ENCODE measurements at places on chromosomes 5 and 9.

GRCh38 chr5:125100951-125101350, 354.5 kb upstream of the ZNF608 start:
- no peak for DNase-seq

- DNase-seq = peak; percentile 20
These were observed 2.9 kb downstream of the UNC13B start for GRCh38 chr9:35164711-35165110.

DNA sequence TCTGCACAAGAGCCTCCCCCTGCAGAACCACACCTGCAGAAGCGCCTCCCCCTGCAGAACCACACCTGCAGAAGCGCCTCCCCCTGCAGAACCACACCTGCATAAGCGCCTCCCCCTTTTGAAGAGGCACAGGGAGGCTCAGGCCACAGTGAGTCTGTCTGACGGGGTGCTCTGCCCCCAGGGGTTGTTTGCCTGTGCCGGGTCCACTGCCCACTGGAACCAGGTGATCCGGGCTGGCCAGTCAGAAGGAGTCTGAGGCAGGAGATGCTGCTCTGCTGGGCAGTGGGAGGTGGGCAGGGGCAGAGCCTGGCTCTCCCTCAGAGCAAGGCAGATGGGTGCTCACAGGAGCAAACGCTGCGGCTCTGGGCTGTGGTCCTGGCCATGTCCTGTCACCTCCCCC, 60.8 kb upstream of the RNU6ATAC start:
- no peak for DNase-seq

- no peak for DNase-seq
These were observed 186.2 kb upstream of the OTULINL start for GRCh38 chr5:14395411-14395810.

GRCh38 chr5:1874771-1875220, 7.9 kb downstream of the IRX4 start:
- no peak for DNase-seq

GRCh38 chr5:13735691-13736090, 208.8 kb downstream of the DNAH5 start:
- DNase-seq = no peak

DNA sequence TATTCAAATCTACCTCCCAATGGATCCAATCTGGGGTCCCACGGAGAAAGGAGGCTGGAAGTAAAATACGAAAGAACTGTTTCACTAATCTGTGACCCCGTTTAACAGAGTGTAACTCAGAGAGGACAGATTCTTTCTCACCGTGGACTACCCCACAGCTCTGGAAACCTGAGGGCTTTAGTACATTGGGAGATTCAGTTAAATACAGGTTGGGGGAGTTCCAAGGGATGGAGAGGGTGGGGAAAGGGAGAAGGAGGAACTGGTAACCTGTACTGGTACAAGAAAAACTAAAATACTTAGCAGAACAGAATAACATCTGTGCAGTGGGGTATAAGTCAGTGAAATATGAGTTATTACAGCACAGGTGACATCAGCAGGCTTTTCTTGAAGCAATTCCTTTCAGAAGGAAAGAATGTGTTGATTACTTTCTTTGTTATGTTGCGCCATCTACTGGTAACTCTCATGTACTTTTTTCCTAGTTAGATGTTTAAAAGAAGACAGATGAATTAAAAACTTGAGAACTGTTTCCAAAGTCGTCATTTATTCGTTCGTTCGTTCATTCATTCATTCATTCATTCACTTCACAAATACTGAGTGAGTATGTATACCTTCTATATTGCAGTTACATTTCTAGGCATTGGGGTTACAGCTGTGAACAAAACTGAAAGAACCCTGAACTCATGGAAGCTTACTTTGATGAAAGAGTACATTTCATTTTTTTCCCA, 30.0 kb upstream of the STOM start:
- DNase-seq = peak; percentile 77

- DNase-seq = no peak
These were observed 19.1 kb downstream of the TLN1 start for GRCh38 chr9:35712762-35713400.

DNA sequence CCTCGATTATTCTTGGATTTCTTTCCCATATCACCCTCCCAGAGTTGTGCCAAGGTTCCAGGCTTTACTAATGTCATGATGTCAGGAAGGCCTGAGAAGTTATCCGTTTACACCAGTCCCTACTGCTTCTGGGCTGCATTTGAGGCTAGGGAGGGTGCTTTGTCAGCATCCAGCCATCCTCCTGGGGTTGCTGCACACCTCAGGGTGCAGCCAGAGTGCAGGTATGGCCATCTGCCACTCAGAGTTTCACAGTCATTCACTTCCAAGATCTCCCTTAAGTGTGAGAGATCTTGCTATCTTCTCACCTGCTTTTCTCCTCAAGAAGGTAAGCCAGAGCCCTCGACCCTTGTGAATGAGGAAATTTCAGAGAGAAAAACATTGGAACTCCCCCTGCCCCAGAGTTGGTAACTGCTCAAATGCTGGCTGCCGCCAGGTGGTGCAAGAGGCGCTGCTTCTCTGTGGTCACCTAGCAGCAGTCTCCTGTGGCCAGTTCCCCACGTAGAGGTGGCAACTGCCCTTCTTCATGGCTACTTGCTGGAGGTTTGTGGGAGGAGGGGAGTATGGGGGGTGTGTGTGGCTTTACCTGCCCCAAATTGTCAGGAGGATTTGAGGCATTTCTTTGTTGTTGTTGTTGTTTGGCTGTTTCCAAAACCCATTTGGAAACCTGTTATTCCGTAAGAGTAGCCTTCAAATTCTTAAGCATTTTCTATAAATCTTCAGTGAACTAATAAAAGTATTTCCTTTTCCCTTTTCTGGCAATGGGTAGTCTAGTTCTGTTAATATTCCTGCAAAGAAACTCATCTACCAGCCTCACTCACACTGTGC, 259.6 kb upstream of the DMRT1 start:
- no peak for DNase-seq

DNA sequence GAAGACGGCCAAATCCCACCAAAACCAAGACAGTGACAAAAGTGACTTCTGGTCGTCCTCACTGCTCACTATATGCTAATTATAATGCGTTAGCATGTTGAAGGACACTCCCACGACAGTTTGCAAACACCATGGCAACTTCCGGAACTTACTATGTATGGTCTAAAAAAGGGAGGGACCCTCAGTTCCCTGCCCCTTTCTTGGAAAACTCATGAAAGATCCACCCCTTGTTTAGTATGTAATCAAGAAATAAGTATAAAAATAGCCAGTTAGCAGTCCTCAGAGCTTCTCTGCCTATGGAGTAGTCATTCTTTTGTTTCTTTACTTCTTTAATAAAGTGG, 9.5 kb downstream of the FCN2 start:
- DNase-seq = no peak

DNA sequence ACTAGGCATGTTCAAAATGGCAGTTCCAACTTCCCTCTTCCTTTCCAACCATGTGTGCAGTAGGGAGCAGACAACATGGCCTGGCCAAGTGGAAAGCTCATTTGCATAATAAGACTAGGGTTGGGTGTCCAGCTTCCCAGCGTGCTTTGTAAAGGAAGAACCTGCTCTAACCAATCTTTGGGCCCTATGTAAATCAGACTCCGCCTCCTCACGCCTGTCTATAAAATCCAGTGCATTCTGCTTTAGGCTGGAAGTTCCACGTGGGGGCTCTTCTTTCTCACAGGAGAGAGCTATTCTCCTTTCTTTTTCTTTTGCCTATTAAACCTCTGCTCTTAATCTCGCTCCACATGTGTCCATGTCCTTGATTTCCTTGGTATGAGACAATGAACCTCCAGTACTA, 83.4 kb downstream of the GCNT1 start:
- peak; percentile 26 for DNase-seq

- no peak for DNase-seq
These were observed 38.4 kb downstream of the TMEM252 start for GRCh38 chr9:68502279-68502678.

DNA sequence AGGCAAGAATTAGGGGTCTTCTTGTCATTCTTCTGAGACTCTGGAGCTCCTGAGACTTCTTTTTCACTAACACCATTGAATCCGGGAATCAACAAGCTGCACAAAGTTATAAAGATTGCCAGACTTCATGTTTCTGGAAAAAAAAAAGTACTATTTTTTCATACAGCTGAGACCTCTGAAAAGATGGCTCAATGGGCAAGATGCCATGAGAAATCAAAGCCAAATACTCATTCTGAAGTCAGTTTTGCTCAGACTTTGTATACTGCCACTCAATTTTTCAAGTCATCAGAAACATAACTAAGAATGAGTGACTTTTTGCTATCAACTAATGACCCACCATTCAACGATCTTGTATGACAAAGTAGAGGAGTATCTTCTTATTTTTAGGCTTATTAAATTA, 512.0 kb downstream of the RAB3C start:
- no peak for DNase-seq

DNA sequence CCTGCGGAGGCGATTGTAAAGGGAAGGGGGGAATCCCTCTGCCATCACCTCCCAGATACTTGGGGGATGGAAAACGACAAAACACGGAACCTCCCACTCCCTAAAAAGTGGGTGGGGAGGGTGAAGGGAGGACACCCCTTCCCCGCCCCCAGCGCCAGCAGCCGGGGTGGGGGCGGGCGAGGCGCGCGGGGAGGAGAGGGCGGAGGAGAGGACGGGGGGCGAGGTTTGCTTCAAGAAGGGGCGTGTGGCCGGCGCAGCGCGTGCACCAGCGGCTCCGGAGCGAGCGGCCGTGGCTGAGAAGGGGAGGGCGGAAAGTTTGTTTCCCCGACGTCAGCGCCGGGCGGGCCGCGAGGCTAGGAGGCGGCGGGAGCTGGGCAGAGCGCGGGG, at the start of gene PRRX2:
Gene PRRX2, plus strand, starts transcription at position 259 of the 387 bp plus-strand sequence. CDS start 221 bp downstream, outside the sequence.
- DNase-seq = peak; percentile 78

DNA sequence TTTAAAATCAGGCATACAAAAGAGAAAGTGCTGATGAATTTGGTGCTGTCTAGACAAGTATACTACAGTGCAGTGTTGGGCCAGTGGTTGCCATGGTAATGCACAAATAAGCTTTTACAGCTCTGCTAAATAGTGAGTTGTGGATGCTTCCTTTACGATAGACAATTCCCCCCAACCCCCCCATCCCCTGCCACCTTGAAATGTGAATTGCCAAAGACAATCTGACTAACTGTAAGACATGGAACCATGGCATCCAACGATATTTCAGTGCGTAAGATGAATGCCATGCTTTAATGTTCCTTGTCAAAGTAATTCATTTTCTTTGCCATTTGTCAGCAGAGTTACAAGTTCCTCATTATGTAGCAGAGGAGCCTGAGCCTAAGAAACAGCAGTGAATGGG, 91.5 kb upstream of the NREP start:
- no peak for DNase-seq

DNA sequence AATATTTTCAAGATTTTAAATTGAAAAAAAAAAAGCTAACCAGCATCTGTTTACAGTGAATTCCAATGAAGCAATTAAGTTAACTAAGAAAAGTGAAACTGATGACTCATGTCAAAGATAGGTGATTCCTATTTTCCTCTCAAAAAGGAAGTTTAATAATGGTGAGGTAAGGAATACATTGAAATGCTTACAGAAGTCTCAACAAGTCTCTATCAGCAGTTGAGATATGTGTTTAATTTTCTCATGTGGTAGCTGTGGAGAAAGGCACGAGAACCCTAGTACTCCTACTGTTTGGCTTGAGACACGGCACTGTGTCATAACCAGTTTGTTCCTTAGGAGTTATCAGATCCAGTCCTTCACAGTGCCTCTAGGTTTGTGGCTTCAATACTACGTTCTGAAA, 114.5 kb downstream of the SLC25A46 start:
- DNase-seq = peak; percentile 3

DNA sequence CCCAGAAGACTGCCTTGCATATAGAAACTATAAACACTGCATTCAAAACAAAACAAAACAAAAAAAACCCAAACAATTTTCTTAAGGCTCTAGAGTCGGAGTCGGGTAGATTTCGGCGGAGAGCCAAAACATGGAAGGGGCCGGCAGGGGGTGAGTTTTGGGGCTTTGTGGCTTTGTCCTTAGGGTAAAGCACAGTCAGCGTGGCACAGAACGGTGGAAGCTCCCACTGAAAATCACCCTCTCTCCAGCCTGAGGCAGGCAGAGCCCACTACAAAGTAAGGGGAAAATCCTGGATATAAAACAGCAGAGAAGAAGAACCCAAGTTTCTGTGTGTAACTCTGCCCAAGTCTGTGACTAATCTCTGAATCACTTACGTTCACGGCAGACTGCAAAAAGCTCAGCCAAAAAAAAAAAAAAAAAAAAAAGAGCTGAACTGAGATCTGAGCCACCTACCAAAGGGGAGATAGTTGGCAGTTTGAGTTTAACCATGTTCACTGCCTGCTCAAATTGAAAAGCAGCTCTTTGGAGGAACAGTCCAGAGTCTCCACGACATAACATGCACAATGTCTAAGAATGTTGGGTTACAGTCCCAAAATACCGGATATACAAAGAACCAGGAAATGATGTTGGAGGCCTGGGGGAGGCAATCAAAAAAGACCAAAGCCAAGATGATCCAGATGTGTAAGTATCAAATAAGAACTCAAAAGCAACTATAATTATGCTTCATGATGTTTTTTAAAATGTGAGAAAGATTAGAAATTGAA, 26.6 kb upstream of the OR2K2 start:
- peak; percentile 90 for DNase-seq

- DNase-seq = no peak
These were observed 11.3 kb upstream of the SPZ1 start for GRCh38 chr5:80308526-80308925.

- DNase-seq = no peak
These were observed 825.4 kb upstream of the CDH6 start for GRCh38 chr5:30368064-30368463.

DNA sequence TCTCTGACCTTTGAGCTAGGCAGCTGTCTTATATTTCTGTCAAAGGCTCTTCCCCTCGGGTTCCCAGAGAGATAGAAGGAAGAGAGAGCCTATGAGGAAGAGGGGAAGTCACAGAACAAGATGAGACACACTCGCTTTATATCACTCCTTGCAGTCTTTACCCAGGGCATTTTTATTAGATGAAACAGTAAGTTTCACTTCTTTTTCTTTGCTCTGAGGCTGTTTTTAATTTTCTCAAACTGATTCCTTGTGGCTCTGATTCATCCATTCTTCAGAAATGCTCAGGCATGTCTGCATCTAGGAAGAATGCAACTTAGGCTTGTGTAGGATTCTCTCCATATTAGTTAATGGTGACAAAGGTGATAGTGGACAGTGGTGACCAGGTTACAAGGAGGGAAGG, 132.9 kb upstream of the CHD1 start:
- peak; percentile 86 for DNase-seq

All from fibroblast of skin of abdomen (primary cell).